Karpas-422 (cell line): ENCODE measurements at places on chromosomes 7 and 10. TPM values are rescaled to one million over a fixed set of nuclear protein-coding genes. Genes with fewer than 3 reads are reported as not detected.
A peak's percentile ranks its signal among the peaks of the same experiment; 100 is the strongest.

MACC1 gene
- total RNA-seq: 30.4 and 49.9 TPM in 2 replicates

NFE2L3 gene
- not detected in 2 replicates for total RNA-seq

GRCh38 chr10:3928078-3928477, 143.1 kb upstream of the KLF6 start:
- no peaks in the 10 kb centered on the region for H3K27me3 ChIP-seq
- no peaks in the 10 kb centered on the region for H3K4me1 ChIP-seq
- no peaks in the 10 kb centered on the region for H3K36me3 ChIP-seq
- H3K27ac ChIP-seq: no peak overlapping the region
- DNase-seq: no peak
- no peak overlapping the region for H3K4me3 ChIP-seq

DNA sequence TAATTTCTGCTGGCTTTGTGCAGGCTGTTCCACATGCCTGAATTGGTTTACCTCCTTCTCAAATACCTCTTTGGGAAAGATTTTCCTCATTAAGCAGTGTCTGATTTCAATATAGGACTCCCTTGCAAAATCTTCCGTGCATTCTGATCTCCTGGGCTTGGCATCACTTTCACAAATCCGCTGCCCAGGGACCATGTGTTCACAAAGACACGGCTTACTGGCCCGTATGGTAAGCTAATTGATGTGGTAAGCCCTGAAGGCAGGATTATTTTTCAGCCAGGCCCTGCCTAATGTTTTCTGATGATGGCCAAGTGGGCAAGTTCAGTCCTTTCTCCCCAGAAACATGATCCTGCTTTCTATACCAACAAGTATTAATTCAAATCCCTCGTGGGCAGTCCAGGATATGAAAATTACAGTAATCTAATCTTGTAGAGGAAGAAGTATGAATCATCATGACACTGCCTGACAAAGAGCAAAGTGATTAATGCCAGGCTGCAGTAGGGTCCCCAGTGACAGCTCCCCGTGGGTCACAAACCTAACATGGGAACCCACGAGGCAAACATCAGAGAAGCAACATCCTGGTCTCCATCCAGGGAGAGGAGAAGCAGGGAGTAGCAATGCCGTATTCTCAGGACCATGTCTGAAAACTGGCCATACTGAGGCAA, 11.6 kb upstream of the SVIL start:
- peaks cover 20% of the 10 kb centered on the region for H3K4me1 ChIP-seq
- H3K27me3 ChIP-seq: no peaks in the 10 kb centered on the region
- H3K4me3 ChIP-seq: no peak overlapping the region

DNA sequence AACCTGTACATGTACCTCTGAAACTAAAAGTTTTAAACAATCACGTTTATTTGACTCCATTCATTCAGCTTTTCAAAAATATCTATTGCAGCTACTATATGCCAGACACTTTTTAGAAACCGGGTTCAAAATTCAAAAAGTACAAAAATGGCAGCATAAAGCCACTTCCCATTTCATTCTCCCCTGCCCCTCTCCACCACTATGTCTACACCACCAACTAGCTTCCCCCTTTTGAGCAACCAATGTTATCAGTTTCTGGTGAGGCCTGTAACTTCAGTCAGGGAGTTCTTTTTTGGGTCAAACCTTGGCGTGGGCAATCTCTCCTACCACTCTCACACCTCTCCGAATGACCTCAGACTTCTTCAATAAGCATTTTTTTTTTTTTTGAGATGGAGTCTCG, 11.5 kb upstream of the HHEX start:
- peak; percentile 32 for DNase-seq
- H3K4me3 ChIP-seq: no peak overlapping the region
- H3K4me1 ChIP-seq: peaks cover 6% of the 10 kb centered on the region
- no peak overlapping the region for H3K27ac ChIP-seq

- no peaks in the 10 kb centered on the region for H3K27me3 ChIP-seq
- H3K36me3 ChIP-seq: no peaks in the 10 kb centered on the region
- H3K4me1 ChIP-seq: peaks cover 4% of the 10 kb centered on the region; the same call in 1 of the 2 replicates
- no peak overlapping the region for H3K27ac ChIP-seq
These were observed 119.4 kb downstream of the MICU1 start for GRCh38 chr10:72506474-72506873.

DNA sequence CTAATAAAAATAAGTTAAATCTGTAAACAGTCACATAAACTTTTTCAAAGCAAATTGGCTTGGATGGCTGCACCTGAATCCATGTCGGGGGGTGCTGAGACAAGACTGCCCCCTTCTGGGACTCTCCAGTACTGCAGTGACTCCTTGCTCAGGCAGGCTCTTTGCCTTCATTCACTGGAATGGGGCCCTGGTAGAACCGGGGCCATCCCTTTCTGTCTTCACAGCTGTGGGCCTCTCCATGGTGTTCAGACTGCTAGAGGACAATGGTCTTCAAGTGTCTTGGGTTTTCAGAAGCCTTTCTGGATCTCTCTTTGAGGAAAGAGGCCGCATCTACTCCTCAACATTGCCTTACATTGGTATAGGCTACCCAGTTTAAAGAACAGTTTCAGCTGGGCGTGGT, 16.1 kb upstream of the IMPDH1 start:
- H3K27ac ChIP-seq: no peak overlapping the region
- H3K27me3 ChIP-seq: no peaks in the 10 kb centered on the region
- peak; percentile 89 for DNase-seq
- H3K4me1 ChIP-seq: no peaks in the 10 kb centered on the region
- no peaks in the 10 kb centered on the region for H3K36me3 ChIP-seq
